ENCODE measurements at places on chromosomes 5 and 9.

GRCh38 chr9:118522093-118523028, 818.2 kb downstream of the TLR4 start:
- peak; percentile 34 for DNase-seq
- no peak overlapping the region for H3K4me3 ChIP-seq
- no peaks in the 10 kb centered on the region for H3K27me3 ChIP-seq
- no peaks in the 10 kb centered on the region for H3K36me3 ChIP-seq
- H3K4me1 ChIP-seq, result no peaks in the 10 kb centered on the region

DNA sequence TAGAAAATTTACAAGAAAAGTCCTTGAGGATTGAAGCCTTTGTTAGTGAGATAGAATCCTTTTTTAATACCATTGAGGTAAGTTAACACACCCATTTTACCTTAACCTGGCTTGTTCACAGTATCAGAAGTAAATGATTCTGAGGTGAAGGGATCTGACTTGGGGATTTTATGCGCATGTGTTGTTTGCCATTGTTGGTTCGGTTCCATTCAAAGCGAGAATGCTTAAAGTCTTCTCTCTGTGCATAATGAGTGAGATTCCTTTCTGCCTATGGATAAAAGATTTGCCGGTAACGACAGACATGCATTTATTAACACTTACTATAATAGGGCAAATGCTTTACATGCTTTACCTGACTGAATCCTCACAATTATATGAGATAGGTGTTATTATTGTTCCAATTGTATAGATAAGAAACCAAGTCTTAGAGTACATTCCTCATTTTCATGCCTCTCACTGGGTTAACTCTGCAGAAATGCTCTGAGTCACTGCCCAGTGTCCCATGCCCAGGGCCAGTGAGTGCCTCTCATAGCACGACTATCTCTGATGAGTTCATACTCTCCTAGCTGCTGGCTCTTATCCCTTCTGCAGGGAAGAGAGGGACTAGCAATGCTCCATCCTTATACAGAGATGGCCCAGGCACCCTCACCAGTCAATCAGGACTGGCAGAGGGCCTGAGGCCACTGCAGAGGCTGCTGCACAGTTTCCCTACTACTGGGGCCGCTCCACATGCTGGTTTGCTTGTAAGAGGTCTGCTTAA, 54.4 kb downstream of the CMYA5 start:
- DNase-seq, result no peak
- no peaks in the 10 kb centered on the region for H3K36me3 ChIP-seq
- no peak overlapping the region for H3K4me3 ChIP-seq
- no peaks in the 10 kb centered on the region for H3K4me1 ChIP-seq

GRCh38 chr5:68476854-68477253, 261.3 kb downstream of the PIK3R1 start:
- no peaks in the 10 kb centered on the region for H3K4me1 ChIP-seq
- H3K4me3 ChIP-seq, result no peak overlapping the region
- no peak overlapping the region for H3K27ac ChIP-seq
- H3K27me3 ChIP-seq, result no peaks in the 10 kb centered on the region
- no peak for DNase-seq

DNA sequence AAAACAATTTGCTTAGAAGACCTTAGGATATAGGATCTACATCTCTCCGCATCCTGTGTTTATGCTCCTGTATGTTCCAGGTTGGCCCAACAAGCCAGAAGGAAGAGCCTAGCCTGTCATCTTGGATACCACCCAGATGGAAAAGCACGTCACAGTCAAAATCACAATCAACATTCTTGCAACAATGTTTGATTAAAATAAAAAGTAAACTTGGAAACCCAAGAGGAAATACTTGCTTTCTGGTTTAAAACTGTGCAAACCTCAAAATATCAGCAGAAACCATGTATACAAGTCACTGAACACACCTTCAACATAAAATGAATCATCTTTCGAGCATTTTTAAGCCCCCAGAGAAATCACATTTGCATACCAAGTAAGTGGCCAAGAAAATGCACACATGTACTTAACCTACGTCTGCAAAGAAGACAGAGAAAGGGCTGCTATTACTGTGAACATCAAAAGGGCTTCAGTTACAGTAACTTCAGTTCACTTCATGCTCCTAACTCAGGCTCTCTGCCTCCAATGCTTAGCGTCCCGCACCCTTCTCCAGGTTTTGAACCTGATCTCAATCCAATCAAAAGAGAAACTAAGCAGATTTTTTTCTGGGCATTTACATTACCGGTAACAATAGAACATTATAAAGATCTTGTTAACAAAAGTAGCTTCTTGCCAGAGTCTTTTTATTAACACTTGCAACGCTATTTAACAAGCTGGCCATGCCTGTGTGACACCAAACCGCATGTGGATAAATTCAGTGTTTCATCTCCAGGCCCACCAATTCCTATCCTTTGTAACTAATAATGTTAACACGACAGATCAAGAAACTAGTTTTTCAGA, 1.3 kb downstream of the ENC1 start:
- DNase-seq, result no peak
- H3K27ac ChIP-seq, result no peak overlapping the region
- H3K4me1 ChIP-seq, result peaks cover 36% of the 10 kb centered on the region
- H3K27me3 ChIP-seq, result no peaks in the 10 kb centered on the region

DNA sequence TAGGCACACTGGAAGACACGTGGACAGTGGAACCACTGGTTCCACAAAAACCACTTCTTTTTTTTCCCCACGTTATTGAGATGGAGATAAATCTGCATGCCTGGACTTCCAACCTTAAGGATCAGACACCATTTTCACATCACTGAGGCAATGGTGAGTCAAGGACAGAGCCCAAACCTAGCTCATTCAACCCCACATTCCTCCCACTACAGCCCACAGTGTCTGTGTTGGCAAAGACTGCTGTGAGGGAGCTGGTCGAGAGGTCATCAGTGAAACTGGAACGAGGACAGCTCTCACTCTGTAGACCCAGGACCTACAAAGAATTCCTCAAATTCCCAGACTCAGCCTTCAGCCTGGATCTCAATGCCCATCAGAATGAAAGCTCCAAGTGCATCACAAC, 74.8 kb downstream of the ABCA1 start:
- peaks cover 2% of the 10 kb centered on the region for H3K36me3 ChIP-seq
- no peak for DNase-seq
- H3K27ac ChIP-seq, result no peak overlapping the region
- H3K27me3 ChIP-seq, result no peaks in the 10 kb centered on the region
- peaks cover 12% of the 10 kb centered on the region for H3K4me1 ChIP-seq
